ENCODE measurements at places on chromosomes 4 and X.

- peak; percentile 51 for DNase-seq
Measured at GRCh38 chr4:135120195-135120594, 918.6 kb upstream of the PABPC4L start.

GRCh38 chrX:154436374-154436982 is 476 bp upstream of the GDI1 start:
- no peak for DNase-seq

- DNase-seq = no peak
Measured at GRCh38 chr4:104919406-104919805, 227.3 kb upstream of the TET2 start.

- no peak for DNase-seq
Measured at GRCh38 chr4:62156205-62156604, 956.1 kb downstream of the ADGRL3 start.

DNA sequence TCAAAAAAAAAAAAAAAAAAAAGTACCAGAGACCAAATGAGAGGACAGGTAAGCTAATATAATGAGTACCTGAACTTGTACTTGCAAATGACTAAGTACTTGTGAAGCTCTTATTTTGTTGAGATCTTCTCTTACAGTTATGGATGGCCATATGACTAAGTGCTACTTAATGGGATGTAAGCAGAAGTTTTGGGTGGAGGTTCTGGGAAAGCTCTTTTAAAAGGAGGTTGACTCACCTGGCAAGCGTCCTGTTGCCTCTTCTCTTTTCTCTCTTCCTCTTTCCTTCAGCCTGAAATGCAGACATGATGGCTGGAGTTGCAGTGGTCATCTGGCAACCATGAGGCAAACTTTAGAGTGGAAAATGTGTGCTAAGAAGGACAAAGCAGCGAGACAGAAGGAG is 36.9 kb upstream of the MED14 start:
- peak; percentile 10 for DNase-seq

DNA sequence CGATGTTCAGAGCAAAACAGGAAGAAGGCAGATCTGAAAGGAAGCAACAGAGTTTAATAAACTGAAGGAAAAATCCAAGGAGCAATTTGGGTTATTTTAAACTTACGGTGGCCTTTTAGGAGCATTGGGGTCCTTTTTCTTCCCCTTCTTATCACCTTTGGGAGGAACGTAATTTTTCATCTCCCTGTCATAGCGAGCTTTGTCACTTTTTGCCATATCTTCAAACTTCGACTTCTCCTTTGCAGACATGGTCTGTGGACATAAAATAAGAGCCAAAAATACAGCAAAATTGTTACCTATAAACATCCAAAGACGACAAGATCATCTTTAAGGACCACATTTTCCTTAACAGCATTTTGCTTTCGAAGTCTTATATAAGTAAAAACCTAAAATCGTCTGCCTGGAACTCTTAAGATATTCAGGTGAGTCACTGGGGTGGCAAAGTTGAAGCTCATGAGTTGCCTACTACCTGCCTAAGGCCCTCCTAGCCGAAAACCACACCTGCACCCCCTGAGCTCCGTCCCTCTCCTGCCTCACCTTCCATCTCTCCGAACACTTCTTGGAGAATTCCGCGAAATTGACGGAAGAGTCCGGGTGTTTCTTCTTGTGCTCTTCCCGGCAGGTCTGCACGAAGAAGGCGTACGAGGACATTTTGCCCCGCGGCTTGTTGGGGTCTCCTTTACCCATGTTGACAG is 1.0 kb downstream of the HMGB2 start:
- no peak for DNase-seq

GRCh38 chrX:132999209-132999608 is 40.8 kb upstream of the HS6ST2 start:
- no peak for DNase-seq

DNA sequence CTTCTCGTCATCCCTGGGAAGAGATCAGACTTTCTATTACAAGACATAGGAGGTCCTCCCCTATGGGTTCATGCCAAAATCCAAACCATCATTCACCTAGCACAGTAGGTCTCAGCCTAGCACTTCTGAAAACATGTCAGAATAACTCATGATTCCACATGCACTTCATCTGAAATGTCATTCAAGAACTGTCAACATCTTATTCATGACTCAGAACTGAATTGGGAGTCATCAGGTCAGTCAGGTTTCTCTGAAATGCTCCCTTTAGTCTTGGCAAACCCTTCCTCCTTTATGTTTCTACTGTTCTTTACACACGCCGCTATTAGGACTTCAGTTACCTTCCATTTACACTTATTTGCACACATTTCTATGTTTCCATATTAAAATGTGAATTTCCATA is 67.2 kb downstream of the ANTXR2 start:
- peak; percentile 56 for DNase-seq

GRCh38 chr4:70863099-70863790 is 23.6 kb upstream of the GRSF1 start:
- DNase-seq = no peak

- DNase-seq = no peak
Measured at GRCh38 chr4:61890321-61890720, 690.2 kb downstream of the ADGRL3 start.

DNA sequence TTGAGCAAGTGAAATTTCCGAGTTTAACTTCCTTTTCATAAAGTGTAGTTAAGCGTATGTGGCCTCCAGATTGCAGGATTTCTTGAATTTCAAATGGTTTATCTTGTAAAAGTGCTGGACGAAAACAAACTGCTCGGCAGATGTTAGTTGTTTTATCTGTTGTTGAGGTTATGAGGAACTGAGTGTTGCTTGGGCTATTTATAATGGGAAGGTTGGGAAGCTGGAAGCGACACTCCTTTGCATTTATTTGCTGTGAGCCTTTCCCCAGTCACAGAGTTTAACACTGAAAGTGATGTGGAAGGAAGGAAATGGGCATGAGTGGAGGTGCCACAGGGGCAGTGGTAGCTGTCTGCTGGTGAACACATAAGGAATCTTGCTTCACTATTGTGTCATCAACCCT is 284.9 kb downstream of the PCDH7 start:
- DNase-seq = no peak
